ENCODE measurements at places on chromosomes 3 and 15.
A peak's percentile ranks its signal among the peaks of the same experiment; 100 is the strongest.

DNA sequence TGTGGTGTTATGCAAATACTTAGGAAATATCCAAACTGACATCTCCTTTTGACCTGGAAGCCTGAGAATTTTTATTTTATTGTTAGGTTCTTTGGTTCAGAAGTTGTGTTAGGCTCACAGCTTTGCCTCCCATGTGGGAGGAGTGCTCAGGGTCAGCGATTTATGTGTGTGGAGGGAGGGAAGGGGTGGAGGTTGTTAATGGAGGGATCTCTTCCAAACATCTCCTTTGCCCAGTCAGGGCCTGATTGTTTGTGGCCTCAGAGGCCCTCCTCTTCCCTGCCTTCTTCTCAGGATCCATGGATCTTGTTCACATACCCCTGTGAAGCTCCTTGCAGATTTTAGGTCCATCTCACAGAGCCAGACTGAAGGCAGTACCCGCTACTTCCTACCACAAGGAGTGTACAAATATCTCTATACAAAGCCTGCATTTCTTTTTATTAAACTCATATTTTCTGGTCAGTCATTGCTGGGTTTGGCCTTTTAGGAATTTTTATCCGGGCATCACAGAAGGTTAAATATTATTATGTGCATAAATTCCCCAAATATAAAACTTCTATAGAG is 40.3 kb downstream of the BBX start:
- no peak for DNase-seq

- DNase-seq, result no peak
Measured at GRCh38 chr3:50297896-50298725, 1.1 kb downstream of the HYAL3 start.

GRCh38 chr3:12356175-12356574 is 67.3 kb downstream of the PPARG start:
- DNase-seq, result no peak

DNA sequence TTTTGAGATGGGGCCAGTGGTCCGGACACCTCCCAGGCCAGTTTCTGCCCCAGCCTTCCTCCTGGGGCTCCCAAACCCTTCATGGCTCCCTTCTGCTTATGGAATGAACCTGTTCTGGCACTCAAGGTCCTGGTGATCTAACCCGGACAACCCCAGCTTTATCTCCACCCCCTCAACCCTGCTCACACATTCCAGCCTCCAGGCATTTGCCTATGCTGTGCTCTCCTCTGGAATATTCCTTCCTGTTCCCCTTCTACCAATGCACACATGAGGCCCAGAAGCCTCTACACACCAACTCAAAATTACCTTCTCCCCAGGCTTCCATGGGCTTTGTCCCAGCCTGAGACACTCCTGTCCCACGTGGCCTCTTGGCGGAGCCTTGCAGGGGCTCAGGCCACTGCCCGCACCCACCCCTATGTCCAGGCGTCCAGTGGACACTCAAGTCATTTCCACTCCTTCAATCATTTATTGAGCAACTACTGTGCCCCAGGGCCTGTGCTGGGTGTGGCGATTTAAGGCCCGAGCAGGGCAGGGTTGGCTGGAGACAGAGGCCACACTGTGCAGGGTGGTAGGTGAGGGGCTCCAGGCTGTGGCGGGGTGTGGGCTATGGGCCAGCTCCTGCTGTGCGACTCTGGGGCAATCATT is 18.8 kb downstream of the PLXND1 start:
- DNase-seq, result no peak

- DNase-seq, result peak; percentile 68
Measured at GRCh38 chr3:130892759-130893375, 1.0 kb upstream of the ATP2C1 start.

DNA sequence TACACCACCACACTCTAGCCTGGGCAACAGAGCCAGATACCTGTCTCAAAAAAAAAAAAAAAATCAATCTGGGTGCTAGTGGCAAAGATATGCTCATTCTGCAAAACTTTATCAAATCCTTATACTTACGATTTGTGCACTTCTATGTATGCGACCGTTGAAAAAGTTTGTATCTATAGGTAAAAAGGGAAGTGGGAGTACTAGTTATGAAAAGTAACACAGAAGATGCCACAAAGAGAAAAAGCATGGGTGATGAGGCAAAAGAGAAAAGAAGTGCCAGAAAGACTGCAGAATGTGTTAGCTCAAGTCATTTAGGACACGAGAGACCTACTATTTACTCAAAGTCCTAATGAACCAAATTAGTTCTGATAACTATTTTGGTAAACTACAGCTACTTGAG is 407.8 kb downstream of the SHQ1 start:
- DNase-seq, result no peak

Measured in NCI-H460 (cell line).